ENCODE measurements at places on chromosomes 16 and 17.

DNA sequence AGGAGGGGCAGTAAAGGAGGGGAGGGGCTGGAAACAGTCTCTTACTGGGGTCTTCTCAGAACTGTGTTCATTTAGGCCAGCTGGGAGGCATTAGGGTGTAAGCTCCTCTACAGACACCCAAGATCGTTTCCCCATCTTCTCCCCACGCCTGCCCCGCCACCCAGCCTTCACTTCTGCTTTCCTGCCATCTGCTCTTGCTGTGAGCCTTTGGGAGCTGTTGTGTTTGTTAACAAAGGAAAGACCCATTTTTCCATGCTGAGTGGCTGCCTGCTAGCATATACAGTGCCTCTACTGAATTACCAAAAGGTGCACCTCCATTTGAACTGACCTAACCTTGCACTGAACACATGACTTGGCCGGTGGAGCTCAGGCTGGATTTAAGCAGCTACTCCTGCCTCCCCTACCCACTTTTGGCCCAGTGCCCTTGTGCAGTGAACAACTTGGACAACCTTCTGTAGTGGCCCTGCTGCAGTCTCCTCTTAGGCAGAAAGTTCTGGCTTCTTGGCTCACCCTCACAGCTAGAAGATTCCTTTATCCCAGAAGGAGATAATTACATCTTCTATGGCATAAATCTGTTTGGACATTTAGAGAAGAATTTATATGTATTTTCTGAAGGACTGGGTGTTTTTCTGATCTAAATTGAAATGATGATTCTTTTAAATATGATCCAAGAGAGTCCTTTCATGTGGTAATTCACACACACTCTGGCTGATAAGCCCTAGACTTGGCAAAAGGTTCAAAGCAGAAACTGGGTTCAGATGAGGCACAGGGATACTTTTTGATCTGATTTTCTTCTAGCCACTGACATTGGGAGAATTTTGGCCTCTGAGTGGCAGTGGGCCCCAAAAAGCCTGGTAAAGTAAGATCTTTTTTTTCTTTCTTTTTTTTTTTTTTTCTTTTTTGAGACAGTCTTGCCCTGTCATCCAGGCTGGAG, 81.9 kb upstream of the HNF1B start:
- no peak for DNase-seq

DNA sequence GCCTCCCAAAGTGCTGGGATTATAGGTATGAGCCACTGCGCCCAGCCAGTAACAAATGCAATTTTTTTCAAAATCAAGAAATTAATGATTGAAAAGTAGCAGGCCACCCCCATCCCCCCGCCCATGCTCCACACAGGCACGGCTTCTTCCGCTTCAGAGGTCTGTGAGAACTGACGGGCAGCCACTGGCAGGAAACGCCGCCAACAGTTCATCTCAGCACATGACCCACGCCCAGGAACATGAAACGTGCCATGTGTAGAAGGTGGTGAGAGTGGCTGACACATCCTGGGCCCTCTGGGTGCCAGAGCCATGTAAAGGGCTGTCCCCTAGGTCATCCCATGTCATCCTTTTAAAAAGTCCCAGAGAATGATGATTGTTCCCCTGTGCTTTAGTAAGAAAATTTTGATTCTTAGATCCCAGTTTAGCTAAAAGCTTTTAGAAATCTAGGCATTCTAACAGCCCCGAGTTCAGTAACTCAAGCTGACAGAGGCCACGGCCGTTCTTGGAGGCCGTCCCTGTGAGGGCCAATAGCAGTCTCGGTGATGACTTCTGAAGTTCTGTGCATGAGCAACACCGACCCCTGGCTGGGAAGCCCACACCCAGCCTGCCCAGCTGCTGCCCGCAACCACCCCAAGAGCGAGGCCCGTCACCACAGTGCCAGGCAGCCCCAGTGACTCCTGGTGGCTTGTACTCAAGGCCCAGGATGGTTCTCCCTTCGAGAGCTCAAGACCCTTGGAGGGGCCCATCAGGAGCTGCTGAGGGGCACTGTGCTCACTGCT, 52.1 kb downstream of the KLHDC4 start:
- DNase-seq: no peak

- no peak for DNase-seq
Observed at GRCh38 chr17:79945591-79946255, 89.9 kb downstream of the TBC1D16 start.

DNA sequence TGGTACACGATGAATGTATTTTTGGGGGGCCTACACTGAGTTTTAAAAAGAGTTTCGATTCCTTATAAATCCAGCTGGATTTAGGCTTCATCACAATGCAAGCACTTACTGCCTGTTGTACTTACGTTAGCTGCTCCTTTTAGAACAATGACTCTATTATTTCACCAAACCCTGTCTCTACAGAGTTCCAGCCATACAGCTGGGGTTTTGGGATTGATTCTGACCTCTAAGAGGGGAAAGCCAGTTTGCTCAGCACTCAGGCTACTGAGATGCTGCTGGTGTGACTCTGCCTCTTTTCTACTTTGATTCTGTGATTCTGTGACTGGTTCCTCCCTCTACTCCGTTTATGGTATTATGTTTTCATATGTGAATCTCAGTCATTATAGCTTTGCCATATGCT, 329.7 kb downstream of the ABCC12 start:
- DNase-seq: no peak

DNA sequence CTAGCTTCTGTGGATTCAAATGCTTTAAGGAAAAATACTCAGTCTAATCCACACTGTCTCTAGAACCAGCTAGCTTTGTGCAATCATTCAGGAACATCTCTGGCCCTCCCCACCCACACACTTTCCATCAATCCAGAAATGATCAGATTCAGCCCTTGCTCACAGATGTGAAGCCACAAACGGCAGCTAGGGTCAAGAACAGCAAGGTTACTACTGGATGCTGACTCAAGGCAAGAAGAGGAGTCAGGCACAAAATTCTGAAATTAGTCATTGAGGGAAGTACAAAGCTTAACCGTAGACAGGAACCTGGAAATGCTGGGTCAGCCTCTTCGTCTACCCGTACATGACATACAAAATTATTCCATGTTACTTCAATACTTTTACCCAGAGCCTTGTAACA, 174.6 kb downstream of the CDH13 start:
- peak; percentile 6 for DNase-seq

- DNase-seq: no peak
Observed at GRCh38 chr16:87543436-87544191, 50.8 kb upstream of the ZCCHC14 start.

DNA sequence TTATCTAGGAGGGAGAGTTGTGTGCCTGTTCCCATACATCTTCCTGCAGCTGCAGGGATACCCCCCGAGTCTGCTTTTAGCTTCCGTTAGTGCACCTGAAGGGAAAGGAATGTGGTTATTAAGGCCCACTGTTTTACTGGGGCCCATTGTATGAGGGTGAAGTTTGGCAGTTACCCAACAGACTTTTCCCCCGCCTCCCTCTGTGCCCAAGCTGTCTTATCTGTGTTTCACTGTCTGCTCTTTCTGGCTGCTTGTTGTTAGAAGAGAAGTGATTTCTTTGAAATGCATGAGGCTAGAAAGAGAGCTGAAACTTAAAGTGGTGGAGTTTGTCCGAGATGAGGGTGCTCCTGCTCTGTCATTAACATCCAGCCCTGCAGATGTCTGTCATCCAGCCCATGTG, 7.4 kb upstream of the OR1A2 start:
- DNase-seq: no peak

DNA sequence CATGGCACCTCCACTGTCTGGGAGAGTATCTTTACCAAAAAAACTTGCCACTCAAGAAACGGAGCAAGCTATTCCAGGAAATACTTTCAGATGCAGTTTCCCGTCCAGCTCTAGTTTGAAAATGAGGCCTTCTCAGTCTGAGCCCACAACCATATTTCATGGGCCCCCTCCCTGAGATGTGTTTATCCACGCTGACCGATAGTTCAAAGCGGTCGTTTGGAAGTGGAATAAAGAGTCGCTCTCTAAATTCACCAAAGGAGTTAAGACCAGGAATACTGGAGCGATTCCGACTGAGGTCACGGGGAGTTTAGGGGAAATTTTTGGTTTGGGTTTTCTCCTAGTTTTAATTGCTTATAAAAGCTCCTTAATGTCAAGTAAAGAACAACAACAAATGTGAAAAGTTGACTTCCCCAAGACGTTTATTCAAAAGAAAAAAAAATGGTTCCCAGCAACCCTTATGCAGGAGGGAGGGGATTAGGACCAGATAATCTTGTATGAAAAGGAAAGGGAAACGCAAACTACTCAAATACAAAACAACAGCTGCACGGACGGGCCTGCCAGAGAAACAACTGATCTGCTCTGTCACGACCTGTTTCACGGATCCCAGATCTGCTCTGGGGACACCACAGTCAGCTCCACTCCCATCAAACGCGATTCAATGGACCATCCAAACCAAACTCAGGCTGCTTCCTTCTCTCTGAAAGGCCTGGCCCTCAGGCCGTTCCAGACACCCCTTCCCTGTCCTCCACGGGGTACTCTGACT, 77.1 kb downstream of the MRM3 start:
- DNase-seq: no peak
